ENCODE measurements at places on chromosomes 16 and 17.

DNA sequence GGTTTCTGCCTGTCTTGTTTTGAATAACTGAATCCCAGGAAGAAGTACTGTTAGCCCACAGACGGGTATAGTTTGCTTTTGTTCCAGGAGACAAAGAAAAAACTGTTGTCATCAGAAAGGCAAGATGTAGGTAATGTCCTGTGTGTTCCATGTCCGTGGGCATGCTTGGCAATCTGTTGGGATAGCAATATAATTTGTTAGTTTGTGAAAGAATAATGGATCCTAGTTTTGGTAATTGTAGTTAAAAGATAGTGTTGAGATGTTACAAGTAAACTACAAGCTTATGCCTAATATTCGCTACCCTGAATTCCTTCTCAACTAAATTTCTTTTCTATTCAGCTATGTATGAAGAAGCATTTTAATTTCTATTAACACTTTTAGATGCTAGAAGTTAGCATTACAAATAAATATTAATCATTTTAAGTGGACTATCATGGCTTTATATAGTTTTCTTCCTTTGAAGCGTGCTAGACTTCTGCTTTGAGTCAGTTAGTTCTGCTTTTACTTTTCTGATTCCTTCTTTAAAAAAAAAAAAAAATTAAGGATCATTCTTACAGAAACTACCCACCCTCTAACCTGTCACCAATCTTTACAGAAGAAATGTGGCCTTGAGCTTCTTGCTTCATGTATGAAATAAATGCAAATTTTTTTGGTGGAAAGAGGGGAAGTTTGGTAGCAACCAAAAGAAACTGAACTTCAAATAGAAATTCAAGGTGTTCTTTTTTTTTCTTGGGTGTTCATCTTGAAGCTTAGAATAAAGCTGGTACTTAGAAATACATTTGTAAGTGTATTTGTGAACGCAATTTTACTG is 2.4 kb downstream of the EVI2A start:
- no peaks in the 10 kb centered on the region for H3K27me3 ChIP-seq
- H3K27ac ChIP-seq = peak overlapping the region; percentile 96
- H3K4me1 ChIP-seq = peaks cover 46% of the 10 kb centered on the region
- no peak for DNase-seq
- H3K4me3 ChIP-seq = peak overlapping the region; percentile 73

- no peak for DNase-seq
- no peak overlapping the region for H3K4me3 ChIP-seq
- H3K27me3 ChIP-seq = no peaks in the 10 kb centered on the region
- peak overlapping the region; percentile 24 for H3K27ac ChIP-seq
- H3K36me3 ChIP-seq = peaks cover 15% of the 10 kb centered on the region
Measured at GRCh38 chr17:66714046-66715023, 120.6 kb upstream of the CACNG5 start.

DNA sequence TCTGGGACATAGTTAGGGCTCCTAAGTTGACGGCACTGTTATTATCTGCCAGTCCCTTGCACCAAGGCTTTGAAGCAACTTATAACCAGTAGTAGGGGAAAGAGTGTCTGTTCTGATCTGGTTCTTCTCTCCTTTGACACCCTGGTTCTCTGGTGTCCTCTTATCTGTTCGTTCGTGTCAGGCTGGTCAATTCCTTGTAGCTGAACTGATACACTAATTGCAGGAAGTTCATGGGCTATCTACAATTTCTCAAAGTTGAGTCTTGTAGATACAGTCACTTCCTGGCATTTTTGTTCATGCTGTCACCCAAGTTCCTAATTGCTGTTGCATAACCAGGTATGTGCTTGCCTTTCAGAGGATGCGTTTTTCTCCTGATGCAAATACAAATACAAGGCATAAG is 17.3 kb upstream of the MYO1D start:
- no peak for DNase-seq
- H3K4me1 ChIP-seq = no peaks in the 10 kb centered on the region
- peaks cover 9% of the 10 kb centered on the region for H3K27me3 ChIP-seq
- no peaks in the 10 kb centered on the region for H3K36me3 ChIP-seq

DNA sequence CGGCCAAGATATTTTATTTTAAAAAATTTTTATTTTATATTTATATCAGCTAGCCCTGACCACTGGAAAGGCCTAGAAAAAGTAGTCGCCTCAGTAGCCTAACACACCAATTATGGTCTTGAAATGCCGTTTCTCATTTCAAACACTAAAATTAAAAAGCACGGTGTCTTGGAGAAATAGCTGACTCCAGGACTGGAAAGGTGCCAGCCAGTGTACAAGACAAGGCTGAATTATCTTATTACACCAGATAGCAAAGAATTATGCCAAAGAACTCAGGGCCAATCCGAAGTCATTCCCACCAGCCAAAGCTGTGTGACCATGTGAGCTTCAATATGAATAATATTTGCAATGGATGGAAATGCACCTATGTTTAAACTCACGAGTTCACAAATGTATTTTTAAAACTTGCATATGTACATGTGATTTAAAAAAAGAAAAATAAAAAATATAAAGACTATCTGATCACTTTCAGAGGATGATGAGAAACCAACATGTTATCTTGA is 19.9 kb upstream of the ATP2C2 start:
- H3K36me3 ChIP-seq = no peaks in the 10 kb centered on the region
- no peak for DNase-seq
- no peaks in the 10 kb centered on the region for H3K27me3 ChIP-seq

- H3K27me3 ChIP-seq = no peaks in the 10 kb centered on the region
- peaks cover 15% of the 10 kb centered on the region for H3K36me3 ChIP-seq
- H3K27ac ChIP-seq = no peak overlapping the region
- DNase-seq = no peak
- no peak overlapping the region for H3K4me3 ChIP-seq
- peaks cover 4% of the 10 kb centered on the region for H3K4me1 ChIP-seq
Measured at GRCh38 chr17:40018211-40019121, 3.2 kb downstream of the CSF3 start.

DNA sequence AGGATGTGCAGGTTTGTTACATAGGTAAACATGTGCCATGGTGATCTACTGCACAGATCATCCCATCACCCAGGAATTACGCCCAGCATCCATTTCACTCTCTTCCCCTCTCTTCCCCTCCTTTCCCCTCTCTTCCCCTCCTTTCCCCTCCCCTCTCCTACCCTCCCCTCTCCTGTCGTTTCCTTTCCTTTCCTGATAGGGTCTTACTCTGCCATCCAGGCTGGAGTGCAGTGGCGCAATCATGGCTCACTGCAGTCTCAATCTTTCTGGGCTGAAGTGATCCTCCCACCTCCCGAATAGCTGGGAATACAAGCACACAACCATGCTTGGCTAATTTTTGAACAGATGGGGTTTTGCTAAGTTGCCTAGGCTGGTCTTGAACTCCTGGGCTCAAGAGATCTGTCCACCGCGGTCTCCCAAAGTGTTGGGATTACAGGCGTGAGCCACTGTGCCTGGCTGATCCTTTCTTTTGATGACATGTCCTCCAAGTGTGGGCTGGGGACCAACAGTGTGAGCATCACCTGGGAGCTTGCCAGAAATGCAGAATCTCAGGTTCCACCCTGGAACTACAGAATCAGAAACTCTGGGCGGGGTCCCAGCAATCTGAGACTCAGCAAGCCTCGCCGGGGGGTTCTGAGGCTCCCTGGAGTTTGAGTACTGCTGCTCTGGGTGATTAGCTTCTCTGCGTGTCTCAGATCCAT is 10.8 kb downstream of the ATP2C2 start:
- no peak for DNase-seq
- H3K4me3 ChIP-seq = no peak overlapping the region
- H3K27me3 ChIP-seq = peaks cover 5% of the 10 kb centered on the region
- H3K4me1 ChIP-seq = peaks cover 4% of the 10 kb centered on the region

GRCh38 chr17:39969375-39969774 is 6.6 kb downstream of the GSDMA start:
- DNase-seq = no peak
- peaks cover 11% of the 10 kb centered on the region for H3K27me3 ChIP-seq
- no peak overlapping the region for H3K4me3 ChIP-seq
- H3K36me3 ChIP-seq = no peaks in the 10 kb centered on the region

- H3K27ac ChIP-seq = no peak overlapping the region
- no peaks in the 10 kb centered on the region for H3K36me3 ChIP-seq
- peaks cover 7% of the 10 kb centered on the region for H3K4me1 ChIP-seq
- DNase-seq = no peak
- H3K4me3 ChIP-seq = no peak overlapping the region
- H3K27me3 ChIP-seq = no peaks in the 10 kb centered on the region
Measured at GRCh38 chr17:73985466-73986015, 217.9 kb upstream of the RPL38 start.

DNA sequence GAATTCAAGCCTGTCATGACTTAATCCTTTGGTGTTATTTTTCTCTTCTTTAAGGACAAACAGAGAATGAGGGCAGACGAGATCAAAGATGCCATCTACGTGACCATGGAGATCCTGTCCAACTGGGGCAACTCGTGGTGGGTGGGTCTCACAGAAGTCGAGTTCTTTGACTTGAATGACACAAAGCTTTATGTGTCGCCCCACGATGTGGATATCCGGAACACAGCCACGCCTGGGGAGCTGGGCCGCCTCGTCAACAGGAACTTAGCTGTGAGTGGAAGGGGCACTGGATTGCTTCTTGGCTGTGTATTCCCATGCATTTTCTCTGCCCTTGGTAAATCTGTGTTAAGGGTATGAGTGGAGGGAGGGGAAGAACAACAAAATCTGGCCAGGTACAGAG is 158.7 kb downstream of the KATNIP start:
- no peaks in the 10 kb centered on the region for H3K27me3 ChIP-seq
- no peak overlapping the region for H3K27ac ChIP-seq
- H3K4me1 ChIP-seq = no peaks in the 10 kb centered on the region
- H3K4me3 ChIP-seq = no peak overlapping the region
- no peak for DNase-seq

DNA sequence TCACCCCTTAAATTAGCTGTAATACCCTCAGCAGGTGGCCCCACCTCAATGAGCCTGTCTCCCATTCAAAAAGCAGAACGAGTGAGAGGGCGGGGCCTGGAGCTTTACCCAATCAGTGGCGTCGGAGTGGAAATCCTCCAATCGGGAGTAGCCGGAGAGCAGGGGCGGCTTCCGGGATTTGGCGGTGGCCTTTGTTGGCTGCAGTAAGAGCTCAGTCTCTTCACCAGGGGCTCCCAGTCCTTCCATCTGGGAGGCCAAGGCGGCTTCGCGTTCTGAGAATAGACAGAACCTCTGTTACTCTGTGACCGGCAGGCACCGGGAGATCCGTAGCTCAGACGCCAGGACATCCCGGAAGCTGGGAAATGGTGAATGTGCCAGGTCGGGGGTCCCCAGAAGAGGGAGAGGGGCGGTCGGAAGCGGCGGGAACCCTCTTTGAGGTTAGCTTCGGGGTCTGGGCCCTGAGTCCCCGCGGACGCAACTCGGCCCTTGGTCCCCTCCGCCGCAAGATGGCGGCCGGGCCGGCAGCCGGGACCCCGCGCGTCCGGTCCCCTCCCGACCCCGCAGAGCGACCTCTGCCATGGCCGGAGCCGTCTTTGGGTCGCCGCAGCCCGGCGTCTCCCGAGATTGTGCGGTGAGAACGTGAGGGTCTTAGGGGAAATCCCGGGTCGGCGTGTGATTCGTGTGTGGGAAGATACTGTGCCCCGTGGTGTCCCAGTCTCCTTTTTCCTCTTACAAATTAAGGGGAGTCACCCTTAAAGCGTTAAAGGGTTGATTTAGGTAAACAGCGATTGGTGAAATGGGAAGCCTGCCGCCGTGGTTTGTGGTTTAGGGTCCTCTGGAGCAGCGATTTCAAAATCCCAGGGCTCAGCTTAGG is 160.3 kb upstream of the ZNF267 start:
- H3K4me1 ChIP-seq = peaks cover 44% of the 10 kb centered on the region
- H3K27ac ChIP-seq = peak overlapping the region; percentile 97
- peak; percentile 97 for DNase-seq
- no peaks in the 10 kb centered on the region for H3K27me3 ChIP-seq
- H3K4me3 ChIP-seq = peak overlapping the region; percentile 97

GRCh38 chr16:4918781-4919251 is 18.1 kb downstream of the PPL start:
- H3K27ac ChIP-seq = no peak overlapping the region
- no peaks in the 10 kb centered on the region for H3K36me3 ChIP-seq
- H3K4me3 ChIP-seq = no peak overlapping the region
- no peak for DNase-seq
- H3K27me3 ChIP-seq = peaks cover 3% of the 10 kb centered on the region

GRCh38 chr16:73432850-73433730 is 385.2 kb upstream of the ZFHX3 start:
- no peak for DNase-seq
- H3K4me1 ChIP-seq = no peaks in the 10 kb centered on the region
- H3K27me3 ChIP-seq = no peaks in the 10 kb centered on the region
- no peak overlapping the region for H3K4me3 ChIP-seq
- H3K27ac ChIP-seq = no peak overlapping the region

- DNase-seq = peak; percentile 64
- H3K4me1 ChIP-seq = peaks cover 39% of the 10 kb centered on the region
- peaks cover 14% of the 10 kb centered on the region for H3K36me3 ChIP-seq
- peak overlapping the region; percentile 90 for H3K4me3 ChIP-seq
- no peaks in the 10 kb centered on the region for H3K27me3 ChIP-seq
Measured at GRCh38 chr17:81239714-81240555, 817 bp downstream of the NDUFAF8 start.

DNA sequence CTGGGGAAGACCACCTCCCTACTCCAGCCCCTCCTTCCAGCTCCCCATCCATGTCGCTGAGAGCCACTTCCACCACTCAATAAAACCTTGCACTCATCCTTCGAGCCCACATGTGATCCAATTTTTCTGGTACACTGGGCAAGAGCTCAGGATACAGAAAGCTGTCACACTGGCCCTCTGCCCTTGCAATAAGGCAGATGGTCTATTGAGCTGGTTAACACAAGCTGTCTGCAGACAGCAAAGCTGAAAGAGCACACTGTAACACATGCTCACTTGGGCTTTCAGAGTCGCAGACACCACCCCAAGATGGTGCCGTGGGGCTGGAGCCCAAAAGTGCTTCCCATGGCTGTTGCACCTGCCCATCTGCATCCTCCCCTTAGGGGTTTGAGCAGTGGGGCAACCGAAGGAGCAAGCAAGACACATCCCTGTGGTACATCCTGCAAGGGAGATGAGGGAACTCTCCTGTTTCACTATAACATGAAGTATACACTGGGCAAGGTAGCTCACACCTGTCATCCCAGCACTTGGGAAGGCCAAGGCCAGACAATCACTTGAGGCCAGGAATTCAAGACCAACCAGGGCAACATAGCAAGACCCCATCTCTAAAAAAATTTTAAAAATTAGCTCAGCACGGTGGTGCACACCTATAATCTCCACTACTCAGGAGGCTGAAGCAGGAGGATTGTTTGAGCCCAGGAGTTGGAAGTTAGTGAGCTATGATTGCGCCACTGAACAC is 52.8 kb upstream of the C17orf78 start:
- no peaks in the 10 kb centered on the region for H3K4me1 ChIP-seq
- no peak overlapping the region for H3K27ac ChIP-seq
- no peak overlapping the region for H3K4me3 ChIP-seq
- peaks cover 25% of the 10 kb centered on the region for H3K36me3 ChIP-seq
- no peak for DNase-seq

DNA sequence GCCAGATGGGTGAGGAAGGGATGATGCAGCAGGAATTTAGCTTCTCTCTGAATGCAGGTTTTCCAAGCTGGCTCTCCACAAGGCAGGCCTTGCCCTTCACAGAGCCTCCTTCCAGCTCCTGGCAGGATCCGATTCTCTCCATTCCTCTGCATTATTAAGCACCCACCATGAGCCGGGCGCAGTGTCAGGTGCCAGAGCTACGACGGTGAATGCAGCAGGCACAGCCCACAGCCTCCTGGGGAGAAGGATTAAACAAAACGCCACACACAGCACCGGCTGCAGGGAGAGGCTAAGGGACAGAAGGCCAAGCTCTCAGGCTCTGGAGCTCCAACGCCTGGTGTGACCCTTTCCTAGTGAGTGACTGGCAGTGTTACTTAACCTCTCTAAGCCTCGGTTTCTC is 7.1 kb upstream of the MT2A start:
- no peaks in the 10 kb centered on the region for H3K36me3 ChIP-seq
- H3K4me3 ChIP-seq = no peak overlapping the region
- peaks cover 6% of the 10 kb centered on the region for H3K4me1 ChIP-seq
- no peak overlapping the region for H3K27ac ChIP-seq

Data from activated naive CD4-positive, alpha-beta T cell treated with anti-CD3 and anti-CD28 coated beads for 36 hours (primary cell).